LHCN-M2 (cell line): ENCODE measurements at places on chromosomes 3 and 15. TPM values are rescaled to one million over a fixed set of nuclear protein-coding genes. Genes with fewer than 3 reads are reported as not detected.

- DNase-seq = no peak
Observed at GRCh38 chr3:37907906-37908305, 46.2 kb downstream of the CTDSPL start.

GRCh38 chr3:171416666-171417065, 43.5 kb downstream of the TNIK start:
- DNase-seq = no peak

- no peak for DNase-seq
Observed at GRCh38 chr15:83515164-83515563, 68.0 kb downstream of the SH3GL3 start.

DNA sequence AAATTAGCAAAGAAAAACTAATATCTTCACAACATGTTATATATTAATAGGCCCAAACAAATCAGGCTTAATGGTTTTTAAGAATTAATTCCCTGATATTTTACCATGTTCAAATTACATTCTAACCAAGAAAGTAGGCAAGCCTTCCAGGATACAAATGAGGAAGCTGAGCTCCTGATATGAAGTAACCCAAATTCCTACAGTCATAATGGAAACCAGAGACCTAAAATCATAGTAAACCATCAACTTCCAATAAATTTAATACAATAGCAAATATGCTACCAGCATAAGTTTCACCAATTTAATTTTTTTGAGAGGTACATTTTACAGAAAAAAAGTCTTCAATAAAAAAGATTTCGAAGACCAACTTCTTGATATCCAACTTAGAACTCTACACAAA, 3.8 kb downstream of the DCBLD2 start:
- no peak for DNase-seq

GRCh38 chr3:125478326-125478725, 41.7 kb downstream of the SNX4 start:
- DNase-seq = peak; percentile 72

DNA sequence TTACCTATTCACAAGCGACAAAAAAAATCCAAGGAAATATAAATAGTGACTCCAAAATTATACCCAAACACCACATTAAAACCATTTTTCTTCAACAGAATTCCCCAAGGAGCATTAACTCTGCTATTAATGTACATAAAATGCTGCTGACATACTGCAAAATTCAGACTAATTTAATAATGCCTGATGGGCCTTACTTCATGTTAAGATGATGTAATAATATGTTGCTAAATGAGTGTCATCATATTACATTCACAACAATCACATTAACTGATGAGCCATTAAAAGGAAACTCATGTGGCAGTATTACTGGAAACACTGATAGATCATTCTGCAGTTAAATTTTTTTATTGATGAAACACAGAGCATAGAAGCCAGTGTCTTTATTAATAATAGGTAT, 204.9 kb upstream of the CGNL1 start:
- DNase-seq = no peak

GRCh38 chr15:100818927-100819326, 60.7 kb upstream of the ALDH1A3 start:
- DNase-seq = no peak

DNA sequence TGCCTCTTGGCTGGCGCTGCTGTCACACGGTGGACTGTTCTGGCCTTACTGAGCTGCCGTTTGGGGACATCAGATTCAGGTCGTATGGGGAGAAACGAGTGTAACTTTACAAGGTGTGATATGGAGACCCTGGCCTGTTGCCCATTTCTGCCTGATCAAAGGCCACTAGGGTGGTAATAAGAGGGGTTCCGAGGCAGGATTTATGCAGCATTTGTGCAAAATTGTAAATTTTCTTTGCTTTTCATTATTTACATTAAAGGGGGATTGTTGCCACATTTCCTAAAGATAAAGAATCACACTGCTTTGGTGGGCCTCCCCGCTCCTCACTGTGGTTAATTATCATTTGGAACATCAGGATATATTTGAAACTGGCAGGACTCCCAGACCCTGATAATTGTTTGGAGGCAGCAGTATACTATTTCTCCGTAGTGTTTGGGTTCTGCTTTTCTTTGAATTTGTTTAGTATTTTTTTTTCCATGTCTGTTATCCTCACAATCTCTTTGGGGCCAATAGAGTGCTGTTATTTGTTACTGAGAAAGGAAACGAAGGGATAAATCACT, 891 bp downstream of the NXPE3 start:
- DNase-seq = no peak

UCN2 gene
- 1.7 and 1.8 TPM in 2 replicates for total RNA-seq

TM4SF18 gene
- 3.0 and 5.2 TPM in 2 replicates for total RNA-seq

- no peak for DNase-seq
Observed at GRCh38 chr3:55143336-55143735, 215.5 kb upstream of the LRTM1 start.

DNA sequence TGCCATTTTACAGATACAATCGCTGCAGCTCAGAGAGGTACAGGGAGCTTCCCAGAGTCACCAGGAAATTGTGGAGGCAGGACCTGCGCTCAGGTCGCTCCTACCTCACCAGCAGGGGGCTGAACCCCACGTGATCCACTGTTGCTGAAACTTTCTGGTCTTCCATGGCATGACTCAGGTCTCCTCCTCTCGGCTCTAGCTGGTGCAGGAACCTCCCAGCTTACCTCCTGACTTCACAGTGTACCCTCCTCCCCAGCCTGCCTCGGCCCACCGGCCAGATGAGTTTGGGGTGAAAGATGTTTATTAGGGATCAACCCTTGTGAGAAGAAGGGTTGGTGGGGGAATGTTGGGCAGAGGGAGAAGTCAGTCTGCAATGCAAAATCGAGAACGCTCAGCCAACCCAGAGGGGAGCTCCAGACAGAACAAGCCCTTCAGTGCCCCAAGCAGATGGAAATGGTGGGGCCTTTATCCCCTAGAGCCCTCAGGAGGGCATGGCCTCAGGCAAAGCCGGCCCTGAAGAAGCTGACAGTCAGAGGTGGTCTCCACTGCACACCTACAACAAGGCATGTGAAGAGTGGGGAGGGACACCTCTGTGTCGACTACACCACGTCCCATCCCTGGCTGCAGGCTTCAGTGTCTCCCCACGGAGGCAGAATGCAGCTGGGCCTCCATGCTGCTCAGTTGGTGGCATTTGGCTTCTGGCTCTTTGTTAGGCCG, 118.6 kb upstream of the PRR20G start:
- peak; percentile 7 for DNase-seq

GRM7 gene
- total RNA-seq = not detected in 2 replicates

DNA sequence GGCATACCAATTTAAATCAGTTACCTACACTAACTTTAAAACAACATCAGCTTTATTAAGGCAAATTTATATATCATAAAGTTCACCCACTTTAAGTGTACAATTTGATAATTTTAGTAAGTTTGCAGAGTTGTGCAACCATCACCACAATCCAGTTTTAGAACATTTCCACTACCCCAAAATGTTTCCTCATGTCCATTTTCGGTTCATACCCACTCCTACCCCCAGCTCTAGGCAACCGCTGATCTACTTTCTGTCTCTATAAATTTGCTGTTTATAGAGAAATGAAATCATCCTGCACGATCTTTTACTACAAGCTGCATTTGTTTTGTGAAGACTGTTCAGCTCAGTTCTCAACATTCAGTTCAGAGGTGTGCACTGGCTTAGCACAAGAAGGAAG, 31.5 kb upstream of the FAM81A start:
- no peak for DNase-seq

EOMES gene
- not detected in 2 replicates for total RNA-seq

DNA sequence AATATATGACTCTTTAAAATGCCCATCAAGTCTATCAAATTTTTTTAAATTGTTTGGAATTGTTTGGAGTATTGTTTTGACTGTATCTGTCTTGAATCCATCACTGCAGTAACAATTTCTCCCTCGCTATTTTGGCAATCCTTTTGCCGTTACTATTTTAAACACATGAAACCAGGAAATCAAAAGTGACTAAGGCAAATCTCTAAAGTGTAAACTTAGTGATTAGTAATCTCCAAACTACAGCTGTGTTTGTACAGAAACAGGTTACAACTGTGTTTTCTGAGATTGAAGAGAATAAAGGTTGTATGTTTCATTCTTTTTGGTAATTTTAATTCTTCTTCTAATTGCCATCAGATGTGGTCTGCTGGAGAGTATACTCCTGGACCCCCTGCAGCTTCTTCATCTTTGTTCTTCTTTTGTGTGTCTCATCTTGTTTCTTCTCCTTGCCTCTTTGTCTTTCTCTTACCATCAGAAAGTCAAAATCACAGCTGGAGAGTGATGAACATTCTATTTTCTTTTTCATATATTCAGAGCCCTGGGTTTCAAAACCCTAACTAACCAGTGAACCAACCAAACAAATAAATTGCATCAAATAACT, 465.4 kb downstream of the RBMS3 start:
- DNase-seq = peak; percentile 31

DNA sequence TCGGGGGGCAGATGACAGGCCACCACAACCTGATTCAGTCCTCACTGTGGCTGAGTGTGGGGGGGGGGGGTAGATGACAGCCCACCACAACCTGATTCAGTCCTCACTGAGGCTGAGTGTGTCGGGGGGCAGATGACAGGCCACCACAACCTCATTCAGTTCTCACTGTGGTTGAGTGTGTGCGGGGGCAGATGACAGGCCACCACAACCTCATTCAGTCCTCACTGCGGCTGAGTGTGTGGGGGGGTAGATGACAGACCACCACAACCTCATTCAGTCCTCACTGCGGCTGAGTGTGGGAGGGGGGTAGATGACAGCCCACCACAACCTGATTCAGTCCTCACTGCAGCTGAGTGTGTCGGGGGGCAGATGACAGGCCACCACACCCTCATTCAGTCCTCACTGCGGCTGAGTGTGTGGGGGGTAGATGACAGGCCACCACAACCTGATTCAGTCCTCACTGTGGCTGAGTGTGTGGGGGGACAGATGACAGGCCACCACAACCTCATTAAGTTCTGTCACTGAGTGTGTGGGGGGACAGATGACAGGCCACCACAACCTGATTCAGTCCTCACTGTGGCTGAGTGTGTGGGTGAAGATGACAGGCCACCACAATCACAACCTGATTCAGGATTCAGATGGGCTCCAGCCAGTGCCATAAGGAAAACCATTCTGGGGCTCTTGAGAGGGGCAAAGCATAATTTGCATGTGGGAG, 16.9 kb downstream of the ZNF717 start:
- DNase-seq = no peak

ADGRG7 gene
- total RNA-seq = not detected in 2 replicates

- DNase-seq = peak; percentile 75
Observed at GRCh38 chr3:133574260-133574881, 885 bp downstream of the CDV3 start.

GRCh38 chr3:63364495-63364894, 86.4 kb downstream of the SYNPR start:
- DNase-seq = peak; percentile 36

DNA sequence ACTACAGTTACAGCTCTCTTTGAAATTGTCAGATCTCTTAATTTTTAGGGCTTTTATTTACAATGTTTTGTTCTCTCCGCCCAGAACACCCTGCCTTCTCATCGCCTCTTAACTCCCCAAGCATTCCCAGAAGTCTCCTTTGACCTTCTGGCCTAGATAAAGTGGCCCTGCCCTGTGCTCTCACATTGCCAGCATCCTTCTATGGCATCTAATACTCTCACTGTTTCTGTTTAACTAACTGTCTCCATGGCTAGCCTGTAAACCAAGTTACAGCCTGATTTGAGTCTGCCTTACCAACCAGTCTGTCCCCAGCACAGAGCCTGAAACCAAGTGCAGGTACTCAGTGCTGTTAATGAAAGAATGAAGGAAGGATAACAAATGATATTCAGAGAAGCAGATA, 19.9 kb downstream of the COL8A1 start:
- peak; percentile 25 for DNase-seq

DNA sequence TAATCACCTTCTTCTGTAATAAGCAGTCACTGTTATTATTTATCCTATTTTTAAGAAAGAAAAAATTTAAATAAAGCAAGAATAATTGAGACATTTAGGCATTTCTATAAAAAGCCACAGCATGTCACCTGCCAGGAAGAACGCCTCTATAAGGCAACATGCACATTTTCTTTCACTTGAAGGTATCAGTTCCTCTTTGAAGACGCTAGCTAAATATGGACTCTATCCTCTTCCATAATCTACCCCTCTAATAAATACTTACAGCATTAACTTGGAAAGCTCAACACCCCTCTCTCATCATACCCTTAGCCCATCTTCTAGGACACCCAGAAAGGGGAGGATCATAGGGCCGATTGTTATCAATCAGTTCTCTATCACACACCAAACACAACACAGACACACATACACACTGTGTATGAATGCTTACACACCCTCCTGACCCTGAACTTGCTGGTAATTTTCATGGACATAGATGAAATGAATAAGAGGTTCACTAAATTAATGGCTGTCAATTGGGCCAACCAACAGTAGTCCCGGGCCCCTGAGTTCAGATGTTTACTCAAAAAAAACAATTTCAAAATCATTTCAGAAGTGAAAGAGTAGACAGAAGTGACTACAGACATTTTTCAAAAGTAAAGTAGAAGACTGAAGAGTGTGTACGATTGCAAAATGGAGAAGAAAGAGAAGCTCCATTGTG, 102.5 kb downstream of the ZMAT3 start:
- DNase-seq = no peak

DNA sequence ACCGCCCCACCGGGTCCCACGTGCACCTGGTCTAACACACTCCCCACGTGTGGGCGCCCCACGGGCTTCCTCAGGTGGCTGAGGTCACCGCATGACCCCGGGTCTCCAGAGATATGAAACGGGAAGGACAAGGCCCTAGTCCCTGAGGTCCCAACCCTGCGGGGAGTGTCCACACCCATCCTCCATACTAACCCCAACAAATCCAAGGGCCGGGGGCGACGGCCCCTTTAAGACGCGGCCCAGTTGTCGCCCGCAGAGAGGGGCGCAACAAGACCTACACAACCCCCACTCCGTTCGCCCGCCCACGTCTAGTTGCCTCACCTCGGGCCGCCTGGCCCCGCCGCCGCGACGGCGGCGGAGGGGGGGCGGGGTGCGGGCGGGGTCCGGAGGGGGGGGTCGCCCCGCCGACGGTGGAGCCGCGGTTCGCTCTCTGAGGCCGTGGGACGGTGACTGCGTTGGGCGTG, 396 bp downstream of the INO80 start:
- DNase-seq = peak; percentile 42

- DNase-seq = peak; percentile 74
Observed at GRCh38 chr3:134197681-134198261, 52.9 kb downstream of the RYK start.

DNA sequence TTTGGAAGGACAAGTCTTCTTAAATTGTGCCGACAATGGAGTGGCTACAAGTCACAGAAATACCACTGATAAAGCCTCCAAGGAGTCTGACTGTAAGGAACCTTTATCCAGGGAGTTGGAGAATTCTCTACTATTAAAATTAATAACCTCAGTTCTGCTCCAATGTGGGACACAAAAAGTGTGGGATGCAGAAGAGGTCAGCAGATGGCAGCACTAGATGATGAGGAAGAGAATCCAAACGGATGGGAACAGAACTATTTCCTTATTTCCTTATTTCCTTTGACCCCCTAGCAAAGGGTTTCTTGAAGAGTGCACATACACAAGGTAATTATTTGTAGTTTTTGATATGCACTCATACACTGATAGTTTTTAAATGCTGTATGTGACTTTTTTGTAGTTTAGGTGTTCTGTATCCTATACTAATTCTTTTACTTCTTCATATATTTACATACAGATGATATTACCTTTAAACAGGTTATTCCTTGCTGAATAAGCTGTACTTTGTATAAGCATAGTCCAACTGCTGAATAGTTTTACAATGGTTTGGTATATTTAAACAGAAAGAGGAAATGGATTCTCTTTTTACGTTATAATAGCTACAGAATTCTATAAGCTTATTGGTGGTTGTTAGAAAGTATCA, 25.6 kb upstream of the NLGN1 start:
- peak; percentile 7 for DNase-seq

GRCh38 chr3:52498137-52499054, 3.3 kb downstream of the STAB1 start:
- peak; percentile 83 for DNase-seq

AADACL2 gene
- total RNA-seq = not detected in 2 replicates

NR2E3 gene
- total RNA-seq = 0.06 TPM in 1 of 2 replicates, not detected in the other
